ENCODE measurements at places on chromosomes 13 and 19.

DNA sequence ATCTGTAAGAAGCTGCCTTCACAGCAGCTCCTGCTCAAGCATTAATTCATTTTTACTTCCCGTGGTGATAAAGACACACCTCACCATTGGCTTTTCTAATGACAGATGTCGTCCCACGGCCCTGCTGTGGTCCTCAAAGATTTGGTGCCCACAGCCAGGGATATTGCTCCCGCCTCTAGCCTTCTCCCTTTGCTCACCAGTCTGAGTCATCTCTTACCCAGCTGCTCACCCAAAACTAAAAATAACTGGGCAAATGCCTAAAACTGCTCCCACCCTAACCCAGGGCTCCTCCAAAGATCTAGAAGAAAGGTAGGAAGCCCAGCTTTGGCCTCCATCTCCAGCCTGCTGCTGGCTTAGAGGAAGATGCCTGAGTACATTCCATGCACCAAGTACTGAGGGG is 371.1 kb upstream of the ZNF507 start:
- no peak for DNase-seq

DNA sequence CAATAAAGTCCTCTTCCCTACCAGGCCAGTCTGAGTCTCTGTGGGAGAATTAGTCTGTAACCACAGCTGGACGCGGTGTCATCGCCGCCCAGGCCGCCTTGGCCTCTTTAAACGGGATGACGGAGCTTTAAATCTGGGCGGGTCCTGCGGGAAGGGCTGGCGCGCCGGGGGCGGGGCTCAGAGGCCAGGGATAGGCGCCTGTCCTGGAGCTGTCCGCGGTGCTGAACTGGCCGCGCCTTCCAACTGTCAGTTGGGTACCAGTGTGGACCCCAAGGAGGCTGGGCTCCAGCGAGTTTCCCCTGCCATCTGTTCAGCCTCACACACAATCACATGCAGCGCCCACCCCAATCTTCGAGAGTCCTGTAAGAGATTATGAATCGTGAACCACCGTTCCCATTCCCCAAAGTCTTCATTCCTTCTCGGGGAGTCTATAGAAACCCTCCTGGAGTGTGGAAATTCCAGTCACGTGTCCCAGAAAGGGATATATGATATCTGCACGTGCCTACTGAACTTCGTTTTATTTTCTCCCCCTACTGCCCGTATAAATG is 11.5 kb downstream of the APLP1 start:
- DNase-seq, result no peak

- DNase-seq, result no peak
These were observed 113.3 kb downstream of the RAB20 start for GRCh38 chr13:110448230-110448629.

DNA sequence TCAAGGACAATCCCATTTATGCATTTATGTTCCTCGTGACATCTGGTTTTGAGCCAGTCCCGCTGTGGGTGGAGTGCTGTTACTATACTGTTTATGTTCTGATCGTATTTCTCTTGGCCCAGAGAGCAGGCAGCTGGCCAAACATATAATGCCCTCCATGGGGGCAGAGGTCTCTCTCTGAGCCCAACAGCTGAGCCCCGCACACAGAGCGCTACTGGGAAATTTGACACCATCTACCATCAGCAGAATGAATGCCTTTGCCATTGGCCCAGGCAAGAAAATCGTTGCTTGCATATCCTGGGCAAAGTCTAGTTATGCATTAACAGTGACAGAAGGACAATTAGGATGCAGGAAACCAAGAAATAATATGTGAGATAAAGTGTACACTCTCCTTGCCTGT is 126.8 kb upstream of the CACNA1A start:
- DNase-seq, result no peak

DNA sequence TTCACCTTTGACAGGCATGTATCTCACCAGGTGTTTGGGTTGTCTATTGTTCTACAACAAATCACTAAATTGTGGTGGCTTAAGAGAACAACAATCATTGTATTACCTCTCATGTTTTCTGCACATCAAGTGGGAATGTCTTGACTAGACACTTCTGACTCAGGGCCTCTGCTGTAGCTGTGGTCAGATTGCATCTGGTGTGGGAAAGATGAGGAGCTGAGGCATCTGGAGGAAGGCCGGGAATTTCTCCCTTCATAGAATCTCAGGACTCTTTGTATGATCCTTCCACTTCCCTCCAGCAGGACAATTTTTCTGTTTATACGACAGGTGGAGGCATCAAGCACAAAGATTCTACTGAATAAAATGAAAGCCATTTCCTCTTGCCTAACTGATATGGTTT is 511.8 kb upstream of the NBEA start:
- DNase-seq, result no peak

DNA sequence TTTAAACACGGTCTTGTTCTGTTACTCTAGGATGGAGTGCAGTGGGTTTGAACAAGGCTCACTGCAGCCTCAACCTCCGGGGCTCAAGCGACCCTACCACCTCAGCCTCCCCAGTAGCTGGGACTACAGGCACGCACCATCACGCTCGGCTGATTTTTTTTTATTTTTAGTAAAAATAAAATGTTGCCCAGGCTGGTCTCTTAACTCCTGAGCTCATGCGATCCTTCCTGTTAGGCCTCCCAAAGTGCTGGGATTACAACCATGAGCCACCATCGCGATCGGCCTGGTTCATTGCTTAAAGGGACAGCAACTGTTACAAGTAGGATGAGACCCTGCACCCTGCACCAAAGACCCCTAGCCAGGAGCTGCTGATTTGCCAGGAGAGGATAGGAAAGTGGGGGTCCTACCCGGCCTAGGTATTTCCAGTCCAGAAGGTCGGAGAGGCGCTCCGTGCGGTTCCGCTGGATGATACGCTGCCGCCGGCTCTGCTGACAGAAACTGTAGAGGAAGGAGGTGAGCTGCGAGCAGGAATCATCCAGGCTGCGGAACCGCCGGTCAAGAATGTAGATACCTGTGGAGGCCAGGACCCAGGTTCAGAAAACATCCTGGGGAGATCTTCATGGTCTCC is 5.1 kb downstream of the FTL start:
- DNase-seq, result no peak

- DNase-seq, result no peak
These were observed 9.5 kb upstream of the FFAR2 start for GRCh38 chr19:35438527-35438926.

DNA sequence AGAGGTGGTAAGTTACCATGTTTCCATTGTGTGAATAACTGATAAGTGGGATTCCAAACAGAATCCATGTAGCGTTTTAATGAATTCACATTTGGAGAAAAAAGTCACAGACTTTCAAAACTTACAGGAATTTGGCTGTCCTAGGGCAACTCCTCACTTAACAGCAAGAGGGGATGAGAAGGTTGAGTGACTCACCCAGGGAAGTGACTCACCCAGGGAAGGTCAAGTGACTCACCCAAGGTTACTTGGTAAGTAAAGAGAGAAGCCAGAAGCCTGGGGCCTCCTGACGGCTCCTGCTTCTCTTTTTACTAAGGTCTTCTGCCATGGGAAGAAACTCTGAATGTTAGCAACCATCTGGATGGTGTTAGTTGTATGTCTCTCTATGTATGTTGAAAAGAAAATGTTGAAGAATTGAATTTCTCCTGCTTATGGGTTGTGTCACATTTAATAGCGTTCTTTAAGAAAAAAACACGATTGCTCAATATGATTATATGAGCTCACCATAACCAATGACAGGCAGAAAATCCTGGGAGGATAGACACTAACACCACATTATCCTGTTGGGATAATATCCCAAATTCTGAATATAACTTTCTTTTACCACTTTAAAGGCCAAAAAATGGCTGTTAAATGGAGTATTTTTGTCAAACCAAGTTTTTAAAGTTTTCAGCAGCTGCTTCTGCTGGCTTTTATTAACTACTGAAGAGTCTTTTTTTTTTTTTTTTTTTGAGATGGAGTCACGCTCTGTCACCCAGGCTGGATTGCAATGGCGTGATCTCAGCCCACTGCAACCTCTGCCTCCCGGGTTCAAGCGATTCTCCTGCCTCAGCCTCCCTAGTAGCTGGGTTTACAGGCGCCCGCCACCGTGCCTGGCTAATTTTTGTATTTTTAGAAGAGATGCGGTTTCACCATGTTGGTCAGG is 195.6 kb downstream of the GGACT start:
- DNase-seq, result no peak

GRCh38 chr19:29724746-29725145 is 9.7 kb upstream of the C19orf12 start:
- DNase-seq, result no peak

GRCh38 chr13:109743706-109744453 is 42.5 kb downstream of the IRS2 start:
- no peak for DNase-seq

- DNase-seq, result no peak
These were observed 7.3 kb upstream of the MEDAG start for GRCh38 chr13:30898678-30899241.

DNA sequence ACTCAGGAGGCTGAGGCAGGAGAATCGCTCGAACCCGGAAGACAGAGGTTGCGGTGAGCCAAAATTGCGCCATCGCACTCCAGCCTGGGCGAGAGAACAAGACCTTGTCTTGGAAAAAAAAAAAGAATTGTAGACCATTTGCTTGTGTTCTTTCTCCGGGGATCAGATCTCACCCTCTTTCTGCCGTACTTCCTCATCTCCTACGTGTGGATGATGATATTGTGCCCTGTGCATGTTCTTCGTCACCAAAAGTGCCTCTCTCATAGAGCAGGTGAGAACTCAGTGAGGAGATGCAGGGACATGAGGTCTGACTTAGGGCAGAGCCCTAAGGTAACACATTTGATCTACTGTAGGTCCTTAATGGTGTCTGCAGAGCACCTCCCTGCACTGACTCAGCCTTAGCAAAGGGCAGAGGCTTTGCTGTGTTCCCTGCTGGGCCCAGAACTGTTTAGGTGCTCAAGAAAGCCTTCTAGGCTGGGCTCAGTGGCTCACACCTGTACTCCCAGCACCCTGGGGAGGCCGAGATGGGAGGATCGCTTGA is 1.3 kb downstream of the APOC2 start:
- DNase-seq, result no peak

- DNase-seq, result no peak
These were observed 706.4 kb upstream of the SLC10A2 start for GRCh38 chr13:103772576-103772975.

DNA sequence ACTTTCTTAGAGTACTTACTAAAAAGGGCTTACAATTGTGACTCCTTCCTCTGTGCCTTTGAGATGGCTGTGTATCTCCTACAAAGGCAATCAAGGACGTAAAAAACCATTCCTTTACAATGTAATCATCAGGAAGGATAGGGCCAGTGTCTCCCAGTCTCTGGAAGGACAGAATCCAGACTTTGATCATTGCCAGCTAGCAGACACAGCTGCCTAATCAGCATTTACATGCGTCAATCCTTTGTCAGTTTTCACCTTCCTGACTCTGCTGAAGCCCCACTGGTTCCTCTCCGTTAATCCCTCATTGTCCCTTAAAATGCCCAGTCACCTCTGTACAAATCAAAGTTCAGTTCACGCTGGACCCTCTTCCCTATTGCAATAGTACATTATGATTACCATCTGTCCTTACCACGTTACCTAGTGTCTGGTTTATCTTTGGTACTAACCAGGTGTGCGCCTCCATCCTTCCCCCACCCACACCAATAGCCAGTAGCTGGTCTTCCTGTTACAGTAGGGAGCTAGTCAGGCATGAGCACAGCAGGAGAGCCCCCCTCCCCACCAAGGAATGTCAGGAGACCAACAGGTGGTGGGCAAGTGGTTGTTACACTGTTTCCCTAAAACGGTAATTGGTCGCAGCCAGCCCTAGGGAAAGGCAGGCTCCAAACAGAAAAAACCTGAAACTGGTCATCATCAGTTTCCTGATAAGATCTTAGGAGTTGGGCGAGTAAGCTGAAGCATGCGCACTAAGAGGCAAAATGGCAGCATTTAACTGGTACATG is 49.7 kb downstream of the TGDS start:
- no peak for DNase-seq

DNA sequence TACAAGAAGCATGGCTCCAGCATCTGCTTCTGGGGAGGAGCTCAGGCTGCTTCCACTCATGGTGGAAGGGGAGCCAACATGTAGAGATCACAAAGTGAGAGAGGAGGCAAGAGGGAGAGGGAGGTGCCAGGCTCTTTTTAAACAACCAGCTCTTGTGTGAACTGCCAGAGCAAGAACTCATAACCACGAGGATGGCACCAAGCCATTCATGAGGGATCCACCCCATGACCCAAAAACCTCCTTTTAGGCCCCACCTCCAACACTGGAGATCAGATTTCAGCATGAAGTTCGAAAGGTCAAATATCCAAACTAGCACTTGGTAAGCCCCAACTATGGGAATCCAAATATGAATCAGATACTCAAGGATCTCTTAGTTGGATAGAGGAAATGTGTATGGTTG is 131.2 kb downstream of the RXFP2 start:
- no peak for DNase-seq
